NCI-H345 (cell line): ENCODE measurements at places on chromosomes 6 and 20.

DNA sequence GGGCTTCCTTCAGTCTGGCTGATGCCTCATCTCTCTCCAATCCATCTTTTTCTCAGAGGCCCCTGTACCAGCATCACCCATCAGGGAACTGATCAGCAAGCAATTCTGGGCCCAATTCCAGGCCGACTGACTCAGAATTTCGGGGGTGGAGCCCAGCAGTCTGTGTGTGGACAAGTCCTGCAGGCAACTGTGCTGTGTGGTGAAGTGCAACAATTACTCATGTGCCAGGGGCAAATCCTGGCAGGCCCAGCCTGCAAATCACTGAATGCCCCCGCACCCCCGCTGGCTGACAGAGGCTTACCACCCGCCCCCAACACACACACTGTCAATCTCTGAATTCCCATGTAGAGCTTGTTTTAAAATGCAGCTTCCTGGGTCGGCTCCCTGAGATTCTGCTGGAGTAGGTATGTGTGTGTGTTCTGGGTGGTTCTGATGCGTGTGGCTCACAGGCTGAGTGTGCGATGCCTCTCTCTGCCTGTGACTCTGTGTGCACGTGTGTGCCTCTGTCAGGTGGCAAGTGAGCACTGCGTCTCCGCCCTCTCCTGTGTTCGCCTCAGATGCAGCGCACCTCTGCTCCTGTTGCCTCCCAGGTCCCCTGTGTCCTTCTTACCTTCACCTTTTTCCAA lies 45.4 kb downstream of the SSR1 start:
- no peak for DNase-seq

DNA sequence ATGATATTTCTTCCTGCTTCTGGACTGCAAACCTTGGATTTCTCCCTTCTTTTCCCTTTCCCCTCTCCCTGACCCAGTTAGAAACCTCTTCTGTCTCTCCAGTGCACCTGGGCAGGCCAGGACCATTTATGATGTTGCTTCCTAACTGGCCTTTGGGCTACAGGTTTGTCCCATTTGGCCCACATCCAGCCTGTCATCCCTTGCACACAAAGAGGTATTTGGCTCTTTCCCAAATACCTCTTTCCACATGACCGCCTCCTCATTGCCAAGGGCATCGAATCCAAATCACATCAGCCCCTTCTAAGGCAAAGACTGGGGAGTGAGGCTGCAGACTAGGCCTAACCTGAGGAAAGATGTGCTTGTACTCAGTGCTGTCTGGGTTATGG lies 13.6 kb downstream of the FGD2 start:
- DNase-seq = peak; percentile 91

GRCh38 chr6:15402406-15403045 lies 156.7 kb downstream of the JARID2 start:
- no peak for DNase-seq

- no peak for DNase-seq
These were observed 41.6 kb downstream of the VSTM2L start for GRCh38 chr20:37944456-37944981.

GRCh38 chr20:3067139-3068014 lies 4.0 kb upstream of the OXT start:
- no peak for DNase-seq

DNA sequence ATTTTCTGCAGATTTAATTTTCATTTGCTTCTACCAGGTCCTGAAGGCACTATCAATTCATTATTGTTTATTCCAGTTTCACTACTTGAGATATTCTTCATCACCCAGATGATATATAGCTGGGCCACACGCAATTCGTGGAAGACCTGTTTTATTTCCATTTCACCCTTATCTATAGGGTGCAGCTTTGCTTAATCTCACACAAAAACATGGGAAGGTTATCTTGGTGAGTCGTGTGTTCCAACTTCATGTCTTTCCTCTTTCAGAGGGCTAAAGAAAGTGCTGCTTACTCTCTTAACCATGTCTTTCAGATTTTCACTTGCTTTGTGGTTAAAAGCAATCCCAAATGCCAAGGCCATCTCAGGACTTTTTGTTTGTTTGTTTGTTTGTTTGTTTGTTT lies 194.0 kb downstream of the SOD2 start:
- no peak for DNase-seq

DNA sequence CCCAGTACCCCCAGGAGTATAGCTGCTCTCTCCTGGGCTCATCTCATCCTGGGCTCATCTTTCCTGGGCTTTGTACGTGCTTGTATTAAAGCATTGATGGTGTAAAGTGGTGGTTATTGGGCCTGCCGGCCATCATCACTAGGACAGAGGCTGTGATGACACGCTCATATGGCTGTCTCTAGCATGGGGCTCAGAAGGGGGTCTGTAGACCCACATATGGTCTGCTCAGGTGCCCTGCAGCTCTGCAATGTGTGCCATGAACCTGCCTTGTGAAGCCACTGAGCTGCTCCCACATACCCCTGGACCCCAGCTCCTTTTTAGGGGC lies 143.4 kb downstream of the CDC5L start:
- DNase-seq = no peak

DNA sequence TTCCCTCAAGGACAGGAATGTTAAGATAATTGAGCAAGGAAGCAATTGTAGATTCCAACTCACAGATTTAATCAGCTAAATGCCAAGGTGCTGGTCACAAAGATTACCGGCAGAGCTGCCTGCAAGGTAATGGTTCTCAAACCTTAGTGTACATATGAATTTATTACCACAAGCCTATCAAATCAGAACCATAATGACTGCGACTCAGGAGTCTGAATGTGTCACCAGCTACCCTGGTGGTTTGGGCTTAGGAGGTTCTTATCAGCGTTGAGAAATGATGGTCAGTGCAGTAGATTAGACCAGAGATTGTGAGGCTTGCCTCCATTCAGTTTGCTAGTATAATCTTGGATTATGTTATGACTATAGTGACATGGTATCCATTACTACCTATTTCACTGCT lies 78.9 kb downstream of the MTFR2 start:
- DNase-seq = no peak

- DNase-seq = no peak
These were observed 59.1 kb upstream of the SUPT3H start for GRCh38 chr6:45436544-45437438.

- no peak for DNase-seq
These were observed 11.0 kb downstream of the OTOR start for GRCh38 chr20:16759181-16759563.

DNA sequence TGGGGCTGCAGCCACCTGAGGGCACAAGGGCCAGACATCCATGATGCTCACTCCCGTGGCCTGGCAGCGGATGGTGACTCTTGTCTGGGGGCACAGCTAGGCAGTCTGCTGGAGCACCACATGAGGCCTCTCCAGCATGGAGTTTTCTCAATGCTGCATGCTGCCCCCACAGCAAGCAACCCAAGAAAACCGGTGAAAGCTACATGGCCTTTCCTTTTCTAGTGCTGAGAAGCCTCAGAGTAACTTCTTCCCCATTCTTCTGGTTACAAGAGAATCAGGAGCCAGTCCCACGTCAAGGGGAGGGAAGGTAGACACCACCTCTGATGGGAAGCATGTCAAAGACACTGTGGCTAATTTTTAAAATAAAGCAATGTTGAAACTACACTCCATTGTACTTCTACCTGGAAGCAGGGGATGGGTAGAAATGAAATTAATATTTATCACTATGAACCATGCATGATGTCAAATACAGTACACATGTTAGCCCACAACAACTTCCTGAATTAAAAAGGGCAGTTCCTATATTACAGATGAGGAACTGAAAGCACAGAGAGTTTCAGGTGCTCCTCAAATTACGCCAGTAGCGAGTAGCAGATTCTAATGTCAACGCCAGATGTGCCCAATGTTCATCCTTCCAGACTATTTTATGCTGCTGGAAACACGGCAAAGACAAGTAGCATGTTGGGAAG lies 101.5 kb downstream of the LAMP5 start:
- no peak for DNase-seq

GRCh38 chr20:42641886-42642285 lies 547.8 kb downstream of the PTPRT start:
- DNase-seq = no peak

GRCh38 chr6:10426781-10427279 lies 12.0 kb upstream of the TFAP2A start:
- no peak for DNase-seq

DNA sequence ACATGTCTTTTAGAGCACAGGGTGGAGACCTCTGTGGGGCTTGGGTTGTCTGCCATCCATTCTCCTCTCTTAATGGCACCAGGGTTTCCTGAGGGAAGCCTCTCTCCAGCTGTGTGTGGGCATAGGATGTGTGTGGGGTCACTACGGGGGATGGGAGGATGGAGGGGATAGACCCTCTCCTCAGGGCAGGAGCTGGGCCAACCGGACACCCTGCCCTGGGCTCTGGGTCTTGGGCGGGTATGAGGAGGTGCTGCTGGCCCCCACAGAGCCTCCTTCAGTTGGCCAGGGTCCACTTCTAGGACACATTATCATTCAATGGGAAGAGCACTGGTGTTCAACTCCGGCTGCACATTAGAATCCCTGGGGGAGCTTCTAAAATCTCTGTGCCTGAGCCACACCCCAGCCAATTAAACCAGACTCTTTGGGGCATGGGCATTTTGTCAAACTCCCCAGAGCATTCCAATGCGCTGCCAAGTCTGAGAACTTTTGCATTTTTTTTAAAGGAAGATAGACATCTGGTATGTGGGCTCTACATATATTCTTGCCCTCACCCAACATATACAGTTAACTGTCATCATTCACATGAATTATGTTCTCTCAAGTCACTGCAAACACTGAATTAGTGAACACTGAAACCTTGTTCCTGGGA lies 38.5 kb downstream of the TRAM2 start:
- no peak for DNase-seq

- no peak for DNase-seq
These were observed 23.8 kb upstream of the SYNDIG1 start for GRCh38 chr20:24445510-24446170.

DNA sequence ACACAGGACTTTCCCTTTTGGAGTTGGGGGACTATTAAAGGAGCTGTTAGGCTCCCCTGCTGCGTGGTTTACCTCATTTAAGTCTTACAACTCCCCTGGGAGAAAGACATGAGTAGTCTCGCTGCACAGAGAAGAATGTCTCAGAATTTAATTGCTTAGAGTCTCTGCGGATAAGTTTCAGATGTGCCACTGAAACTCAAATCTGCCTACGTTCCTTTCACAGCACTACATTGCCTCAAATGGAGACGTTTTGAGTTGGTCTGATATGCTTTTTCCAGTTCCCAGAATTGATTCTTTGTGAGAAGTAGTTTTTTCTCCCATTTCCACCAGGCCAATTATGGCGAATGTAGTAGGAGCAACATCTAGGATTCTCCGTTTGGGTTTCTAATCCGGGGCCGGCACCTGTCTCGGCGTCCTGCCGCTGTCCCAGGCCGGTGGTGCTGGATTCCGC lies 532 bp upstream of the SLC35F1 start:
- no peak for DNase-seq

DNA sequence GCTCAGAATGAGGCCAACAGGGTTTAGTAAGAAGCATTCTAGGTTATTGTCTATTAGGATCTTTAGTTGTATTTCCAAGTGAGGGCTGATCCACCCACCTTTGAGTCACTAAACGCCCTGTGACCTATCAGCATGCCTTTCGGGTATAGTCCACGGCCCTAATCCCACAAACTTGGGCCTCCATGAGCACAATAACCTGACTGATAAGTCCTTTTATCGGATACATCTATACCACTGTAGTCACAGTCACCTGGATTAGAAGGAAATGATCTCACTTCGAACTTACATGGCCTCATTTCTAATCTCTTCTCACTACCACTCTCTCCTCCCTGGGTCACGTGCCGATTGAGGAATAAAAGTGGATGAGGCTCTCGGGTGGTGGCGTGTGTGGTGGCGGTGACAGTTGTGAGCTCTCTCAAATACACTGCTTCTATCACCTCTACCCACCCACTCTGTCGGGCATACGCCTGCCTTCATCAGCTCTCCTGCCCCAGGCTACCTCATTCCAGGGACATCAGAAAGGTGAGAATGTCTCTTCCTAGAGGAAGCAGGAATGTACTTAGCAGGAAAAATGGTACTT lies 65.2 kb downstream of the TRAM2 start:
- no peak for DNase-seq

DNA sequence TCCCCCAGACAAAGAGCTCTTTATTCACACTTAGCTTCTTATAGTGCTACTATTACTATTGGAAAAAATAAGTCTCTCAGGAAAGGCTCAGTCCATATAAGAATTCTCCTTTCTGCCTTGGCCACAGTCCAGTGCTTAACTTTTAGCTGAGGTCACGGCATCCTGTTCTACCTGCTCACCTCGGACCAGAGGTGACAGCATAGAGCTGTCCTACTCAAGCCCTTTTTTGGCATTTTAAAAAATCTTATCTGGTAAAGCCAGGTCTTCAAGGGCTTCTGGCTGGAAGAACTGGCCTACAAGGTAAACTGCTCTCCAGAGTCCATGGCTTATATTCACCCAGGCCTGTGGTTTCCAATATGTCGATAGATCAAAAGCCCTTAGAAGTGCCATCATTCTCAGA lies 109.7 kb downstream of the RCAN2 start:
- DNase-seq = no peak

GRCh38 chr20:51204051-51204715 lies 181.3 kb upstream of the KCNG1 start:
- DNase-seq = no peak

DNA sequence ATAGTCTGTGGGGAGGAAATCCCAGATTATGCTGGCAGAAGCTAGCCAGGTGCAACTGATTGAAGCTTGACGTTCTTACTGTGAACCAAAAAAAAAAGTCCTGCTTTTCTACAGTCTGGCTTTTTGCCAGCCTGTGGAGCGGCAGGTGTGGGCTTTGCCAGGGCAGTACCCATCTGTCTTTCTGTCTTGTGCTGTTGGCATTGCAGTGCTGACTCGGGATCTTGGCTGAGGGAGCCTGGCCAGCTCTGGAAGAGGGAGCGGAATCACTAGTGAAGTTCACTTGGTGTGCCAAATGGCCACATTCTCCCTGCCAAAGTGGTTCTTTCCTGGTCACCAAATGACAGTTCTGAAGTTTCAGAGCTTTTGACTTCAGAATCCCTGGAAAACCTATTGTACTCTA lies 5.0 kb downstream of the KIF3B start:
- peak; percentile 94 for DNase-seq

DNA sequence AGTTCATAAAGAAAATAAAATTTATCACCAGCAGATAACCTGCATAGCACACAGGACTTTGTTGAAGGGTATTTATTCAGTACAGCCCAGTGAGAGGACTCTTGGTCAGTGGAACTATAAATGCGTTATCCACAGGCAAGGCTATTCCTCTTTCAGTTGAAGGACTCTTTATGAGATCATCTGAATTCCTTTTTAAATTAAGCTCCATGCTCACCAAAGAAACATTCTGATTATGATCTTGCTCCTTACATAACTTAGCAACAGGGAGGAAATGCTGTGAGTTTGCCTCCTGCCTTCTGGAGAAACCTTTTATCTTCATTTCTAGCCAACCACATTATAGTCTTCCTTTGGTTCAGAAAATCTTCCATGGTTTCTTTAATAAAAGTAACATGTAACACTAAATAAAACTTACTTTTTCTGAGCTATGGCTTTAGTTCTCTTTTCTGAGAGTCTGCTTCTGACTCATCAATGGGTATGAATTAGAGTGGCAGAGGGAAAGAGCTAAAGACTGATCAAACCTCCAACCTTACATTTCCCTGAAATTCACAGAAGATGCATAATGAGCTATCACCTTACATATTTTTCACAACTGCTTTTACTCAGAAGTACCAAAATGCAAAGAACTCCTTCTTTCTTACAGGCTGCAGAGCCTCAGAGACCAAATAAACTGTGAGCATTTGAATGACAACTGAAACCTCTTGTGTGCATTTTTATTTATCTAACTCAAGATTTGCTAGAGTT lies 267.2 kb downstream of the ADGRG6 start:
- no peak for DNase-seq
